Kidney epithelial cell (primary cell): ENCODE measurements at places on chromosomes 2 and 18. TPM values are rescaled to one million over a fixed set of nuclear protein-coding genes. Genes with fewer than 3 reads are reported as not detected.

DNA sequence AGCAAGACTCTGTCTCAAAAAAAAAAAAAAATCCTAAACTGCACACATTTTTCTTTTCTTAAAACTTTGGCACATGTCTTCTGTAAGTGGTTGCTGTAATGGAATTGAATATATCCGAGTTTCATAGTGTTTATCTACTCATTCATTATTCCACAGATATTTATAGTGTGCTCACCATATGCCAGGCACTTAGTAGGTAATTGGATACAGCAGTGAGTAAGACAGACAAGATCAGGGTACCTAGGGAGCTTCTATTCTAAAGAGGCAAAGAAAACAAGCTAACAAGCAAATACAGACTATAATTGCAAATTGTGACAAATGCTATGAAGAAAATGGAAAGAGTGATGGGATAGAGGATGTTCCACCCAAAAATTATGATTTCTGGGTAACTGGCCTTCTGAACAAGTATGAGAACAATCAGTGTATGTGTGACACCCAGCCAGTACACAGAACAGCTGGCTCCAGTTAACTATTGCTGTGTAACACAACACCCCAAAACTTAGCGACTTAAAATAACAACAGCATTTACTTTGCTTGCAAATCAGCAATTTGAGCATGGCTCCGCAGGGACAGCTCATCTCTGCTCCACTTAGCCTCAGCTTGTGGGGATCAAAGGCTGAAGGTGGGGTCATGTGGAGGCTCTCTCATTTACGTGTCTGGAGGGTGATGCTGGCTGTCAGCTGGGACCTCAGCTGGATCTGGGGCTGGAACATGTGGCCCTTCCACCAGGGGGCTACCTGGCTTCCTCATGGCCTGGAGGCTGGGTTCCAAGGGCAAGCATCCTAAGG is 224.9 kb downstream of the INSIG2 start:
- DNase-seq = no peak

- no peak for DNase-seq
These were observed 322.3 kb upstream of the TCF4 start for GRCh38 chr18:55910296-55910695.

Gene TEKT4
- not detected in 2 replicates for total RNA-seq

Gene CYP26B1
- 1.1 and 1.2 TPM in 2 replicates for total RNA-seq

Gene REV1
- total RNA-seq = 17.0 and 27.4 TPM in 2 replicates

Gene DSG1
- 0.17 TPM in 1 of 2 replicates, not detected in the other for total RNA-seq

Gene MYL1
- total RNA-seq = not detected in 2 replicates

GRCh38 chr2:231050018-231050901 is 6.4 kb upstream of the PSMD1 start:
- no peak for DNase-seq

DNA sequence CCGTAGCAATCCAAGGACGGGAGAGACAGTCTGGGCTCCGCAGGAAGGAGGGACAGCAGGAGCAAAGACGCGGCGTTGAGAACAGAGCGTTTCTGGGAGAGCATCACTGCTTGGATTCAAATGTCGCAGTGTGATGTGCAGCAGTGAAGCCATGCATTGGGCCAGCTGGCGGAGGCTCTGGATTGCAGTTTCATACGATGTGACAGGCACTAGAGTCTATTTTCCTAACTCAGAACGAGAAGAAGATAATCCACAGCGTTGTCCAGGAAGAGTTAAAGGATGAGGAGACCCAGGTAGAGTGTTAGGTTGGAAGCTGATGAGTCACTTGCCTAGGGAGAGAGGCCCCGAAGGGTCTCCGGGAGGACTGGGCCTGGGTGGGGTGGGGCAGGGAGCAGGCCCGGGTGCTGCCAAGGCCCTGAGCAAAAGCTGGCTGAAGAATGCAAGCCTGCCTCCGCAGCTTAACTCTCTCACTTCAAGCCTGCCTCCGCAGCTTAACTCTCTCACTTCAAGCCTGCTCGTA is 17.7 kb upstream of the SEMA4C start:
- no peak for DNase-seq

- no peak for DNase-seq
These were observed 91.7 kb upstream of the TRIB2 start for GRCh38 chr2:12624905-12625598.

DNA sequence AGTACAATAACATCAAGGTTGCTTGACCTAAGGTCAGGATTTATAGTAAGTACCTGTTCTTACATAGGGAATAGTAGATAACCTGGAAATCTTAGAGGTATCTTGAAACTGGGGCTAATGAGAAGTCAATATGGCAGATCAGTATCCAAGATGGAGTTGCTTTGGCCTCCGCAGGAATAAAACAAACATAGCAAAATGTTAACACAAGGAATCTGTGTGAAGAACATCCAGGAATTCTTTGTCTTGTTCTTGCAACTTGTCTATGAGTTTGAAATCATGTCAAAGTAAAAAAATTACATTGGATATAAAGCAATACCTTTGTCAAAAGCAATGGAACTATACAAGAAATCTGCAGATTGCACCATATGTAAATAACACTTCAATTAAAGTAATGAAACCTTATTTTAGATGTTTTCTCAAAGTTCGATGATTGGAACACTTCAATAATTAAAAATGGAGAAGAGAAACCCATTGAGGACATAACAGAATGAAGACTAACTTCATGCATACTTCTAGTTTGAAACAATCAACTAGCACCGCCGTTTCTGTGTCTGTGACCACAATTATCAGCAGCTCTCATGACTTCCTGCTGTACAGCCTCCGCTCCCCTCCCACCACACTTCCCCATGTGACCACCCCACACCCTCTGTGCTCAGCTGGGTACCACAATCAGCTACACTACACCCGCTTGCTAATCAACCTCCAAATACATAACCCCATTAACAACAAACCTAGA is 27.6 kb downstream of the C2orf76 start:
- DNase-seq = no peak

GRCh38 chr2:182553483-182553882 is 126.6 kb upstream of the PDE1A start:
- DNase-seq = no peak

Gene COL6A3
- 81.9 and 124 TPM in 2 replicates for total RNA-seq

GRCh38 chr18:76943542-76944339 is 121.4 kb downstream of the ZNF236 start:
- DNase-seq = no peak

DNA sequence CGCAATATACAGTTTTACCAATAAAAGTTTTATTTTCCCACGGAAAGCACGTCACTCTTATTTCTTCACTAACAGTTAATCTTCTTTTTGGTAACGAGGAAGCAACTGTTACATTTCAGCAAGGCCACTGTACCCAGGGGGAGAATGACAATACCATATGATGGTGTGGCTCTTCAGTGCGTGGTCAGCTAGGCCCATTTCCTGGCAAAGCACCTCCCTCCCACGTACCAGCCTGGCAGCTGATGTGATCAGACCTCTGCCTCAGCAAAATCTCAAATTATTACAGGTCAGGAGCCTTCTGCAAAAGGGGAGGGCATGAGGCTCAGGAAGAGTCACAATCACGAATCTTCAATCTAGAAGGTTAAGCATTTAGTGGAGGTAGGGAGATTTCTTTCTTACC is 55.4 kb downstream of the KLF7 start:
- DNase-seq = no peak
